Activated CD4-positive, alpha-beta T cell treated with anti-CD3 and anti-CD28 coated beads, Interleukin-2, amount 50 U/mL, for 24 hours (primary cell): ENCODE measurements at places on chromosomes 1 and 21.

GRCh38 chr1:221335161-221336101 is 406.5 kb downstream of the DUSP10 start:
- DNase-seq: no peak

GRCh38 chr1:154176337-154176736 is 15.6 kb downstream of the TPM3 start:
- DNase-seq: no peak

DNA sequence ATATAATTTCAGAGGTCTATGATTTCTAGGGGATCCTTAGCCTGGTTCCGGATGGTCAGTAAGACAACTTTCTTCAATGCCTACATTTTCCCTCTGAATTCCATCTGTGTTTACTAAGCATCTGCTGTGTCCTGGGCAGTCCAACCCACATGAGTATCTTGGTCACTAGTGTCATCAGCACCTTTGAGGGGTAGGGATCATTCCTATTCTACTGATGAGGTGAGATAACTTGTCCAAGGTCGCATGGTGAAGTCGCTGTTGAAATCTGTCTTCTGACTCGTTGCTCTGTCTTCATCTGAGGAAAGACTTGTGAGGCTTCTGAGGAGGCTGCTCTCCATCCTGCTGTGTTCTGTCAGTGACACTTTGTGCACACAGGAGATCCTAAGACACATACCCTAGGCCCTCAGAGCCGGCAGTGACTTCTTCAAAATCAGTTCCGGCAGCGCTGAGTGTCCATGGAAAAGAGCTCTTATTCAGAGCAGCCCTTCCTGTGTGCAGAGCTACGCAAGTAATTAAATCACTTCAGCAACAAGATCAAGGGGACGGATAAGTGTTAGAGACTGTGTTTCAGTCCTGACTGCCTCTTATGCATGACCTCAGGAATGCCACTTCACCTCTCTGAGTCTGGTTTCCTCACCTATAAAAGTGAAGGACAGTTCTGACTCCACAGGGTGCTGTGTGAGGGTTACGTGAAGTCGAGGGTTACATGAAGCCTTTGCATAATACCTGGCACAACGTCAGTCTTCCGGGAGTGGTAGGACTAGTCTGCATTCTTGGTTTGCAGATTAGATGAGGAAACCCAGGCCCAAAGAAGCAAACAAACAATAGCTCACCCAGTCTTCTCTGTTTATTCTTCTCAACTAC is 28.4 kb downstream of the AK2 start:
- no peak for DNase-seq

DNA sequence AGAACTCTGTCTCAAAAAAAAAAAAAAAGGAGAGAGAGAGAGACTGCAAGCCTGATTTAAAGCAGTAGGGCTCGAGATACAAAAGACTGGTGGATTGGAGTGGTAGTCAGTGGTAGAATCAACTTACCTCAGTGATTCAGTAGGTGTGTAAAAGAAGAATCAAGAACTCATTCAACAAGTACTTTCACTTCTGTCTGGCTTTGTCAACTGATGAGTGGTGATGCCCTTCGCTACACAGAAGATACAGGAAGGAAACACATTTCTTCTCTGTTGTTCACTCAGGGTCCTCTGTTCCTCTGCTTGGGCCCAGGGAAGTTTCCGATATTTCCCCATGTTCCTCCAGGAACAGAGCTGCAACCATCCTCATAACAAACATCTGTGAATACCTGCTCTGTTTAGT is 68.6 kb upstream of the COG2 start:
- no peak for DNase-seq

- no peak for DNase-seq
Observed at GRCh38 chr1:82160036-82160435, 359.3 kb downstream of the ADGRL2 start.

DNA sequence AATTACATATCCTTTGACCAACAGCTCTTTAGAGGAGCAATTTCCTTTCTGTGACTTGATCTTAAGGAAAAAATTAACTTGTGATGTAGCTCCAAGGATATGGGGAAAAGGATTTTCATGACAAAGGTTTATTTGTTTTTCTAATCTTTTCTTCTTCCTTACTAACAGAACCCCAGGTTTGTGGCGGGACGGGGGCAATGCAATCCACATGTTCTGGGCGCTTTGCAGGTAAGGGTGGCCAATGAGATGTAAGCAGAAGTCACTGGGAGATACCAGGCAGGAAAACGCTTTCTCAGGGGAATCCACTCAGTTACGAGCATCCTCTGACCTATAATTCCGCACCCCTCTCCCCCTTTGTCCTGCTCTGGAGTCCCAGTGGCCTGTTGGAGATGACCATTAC is 122.0 kb downstream of the MRPS6 start:
- DNase-seq: no peak

GRCh38 chr1:113375878-113376277 is 14.4 kb upstream of the MAGI3 start:
- no peak for DNase-seq

GRCh38 chr1:171850651-171851350 is 9.5 kb downstream of the DNM3 start:
- no peak for DNase-seq

- DNase-seq: no peak
Observed at GRCh38 chr1:17890056-17890814, 135.1 kb downstream of the ACTL8 start.

- no peak for DNase-seq
Observed at GRCh38 chr1:168085401-168085872, 51.3 kb downstream of the GPR161 start.

- peak; percentile 30 for DNase-seq
Observed at GRCh38 chr1:13725714-13726175, 25.8 kb downstream of the PRDM2 start.

DNA sequence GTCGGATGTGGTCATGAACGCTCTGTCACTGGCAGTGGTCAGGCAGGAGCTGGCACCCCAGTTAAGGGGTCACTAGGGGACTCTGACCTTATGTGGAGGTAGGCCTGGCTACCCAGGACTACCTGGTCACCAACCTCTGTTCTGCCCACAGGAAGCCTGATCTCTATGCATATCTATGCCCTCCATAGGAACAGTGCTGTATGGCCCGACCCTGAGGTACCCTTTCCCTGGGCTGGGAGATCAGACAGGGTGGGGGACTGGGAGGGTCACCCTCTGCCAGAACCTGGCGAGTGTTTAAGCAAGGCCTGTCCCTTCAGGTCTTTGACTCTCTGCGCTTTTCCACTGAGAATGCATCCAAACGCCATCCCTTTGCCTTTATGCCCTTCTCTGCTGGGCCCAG is 19.0 kb downstream of the CYP4B1 start:
- DNase-seq: no peak

- DNase-seq: no peak
Observed at GRCh38 chr21:41751611-41752011, 15.2 kb downstream of the RIPK4 start.

DNA sequence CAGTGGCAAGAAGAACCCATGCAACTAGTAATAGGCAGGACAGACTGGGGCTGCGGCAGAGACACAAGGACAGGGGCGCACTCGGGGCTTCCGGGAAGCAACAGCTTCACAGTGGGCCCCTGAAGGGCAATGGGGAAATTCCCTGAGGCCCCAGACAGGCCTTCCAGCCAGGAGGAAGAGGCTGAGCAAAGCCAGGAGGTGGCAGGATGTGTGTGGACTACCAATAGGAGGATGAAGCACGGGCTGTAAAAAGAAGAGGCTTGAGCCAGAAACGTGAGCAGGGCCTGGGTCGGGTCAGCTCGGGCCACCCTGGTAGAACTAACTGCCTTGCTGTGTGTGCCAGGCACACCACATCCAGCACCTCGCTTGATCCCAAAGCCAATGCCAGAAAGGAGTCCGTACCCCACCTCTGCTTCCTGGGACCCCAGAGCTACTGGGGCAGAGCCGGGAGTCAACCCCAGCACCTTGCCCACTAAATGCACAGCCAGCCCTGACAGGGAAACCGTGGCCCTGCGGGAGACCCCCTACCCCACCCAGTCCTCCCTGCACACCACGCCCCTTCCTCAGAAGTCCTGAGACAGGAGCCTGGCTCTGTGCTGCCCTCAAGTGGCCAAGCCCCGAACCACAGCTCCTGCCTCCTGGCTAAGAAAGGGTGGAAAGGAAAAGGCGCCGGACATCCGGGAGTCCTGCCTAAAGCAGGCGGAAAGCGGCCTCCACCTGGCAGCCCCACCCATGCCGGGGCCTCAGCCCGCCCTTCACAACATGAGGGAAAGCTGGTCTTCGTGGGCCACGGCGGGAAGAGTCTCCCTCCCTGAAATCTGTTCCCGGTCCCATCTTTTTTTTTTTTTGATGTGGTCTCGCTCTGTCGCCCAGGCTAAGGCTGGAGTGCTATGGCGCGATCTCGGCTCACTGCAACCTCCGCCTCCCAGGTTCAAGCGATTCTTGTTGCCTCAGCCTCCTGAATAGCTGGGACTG is 33.7 kb downstream of the TTC39A start:
- DNase-seq: peak; percentile 57

GRCh38 chr1:44862829-44863401 is 19.9 kb upstream of the PTCH2 start:
- DNase-seq: no peak

GRCh38 chr1:230248889-230249270 is 177.3 kb downstream of the PGBD5 start:
- DNase-seq: no peak

DNA sequence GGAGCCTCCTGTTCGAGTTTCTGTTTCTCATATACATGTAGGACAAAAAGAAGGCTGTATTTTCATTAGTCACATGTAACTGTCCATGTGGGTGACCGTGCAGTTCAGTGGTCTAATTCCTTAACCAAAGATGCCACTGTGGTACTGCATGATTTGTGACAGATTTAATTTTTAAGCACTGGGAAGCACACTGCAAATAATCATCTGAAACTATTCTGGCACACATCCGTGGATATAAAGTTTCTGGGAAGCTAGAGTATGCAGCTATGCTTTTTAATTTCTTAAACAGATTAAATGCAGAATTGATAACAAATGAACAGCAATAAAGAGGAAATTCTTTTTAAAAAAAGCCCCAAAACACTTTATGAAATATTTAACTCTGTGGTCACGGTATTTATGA is 254.8 kb downstream of the LMO4 start:
- no peak for DNase-seq

DNA sequence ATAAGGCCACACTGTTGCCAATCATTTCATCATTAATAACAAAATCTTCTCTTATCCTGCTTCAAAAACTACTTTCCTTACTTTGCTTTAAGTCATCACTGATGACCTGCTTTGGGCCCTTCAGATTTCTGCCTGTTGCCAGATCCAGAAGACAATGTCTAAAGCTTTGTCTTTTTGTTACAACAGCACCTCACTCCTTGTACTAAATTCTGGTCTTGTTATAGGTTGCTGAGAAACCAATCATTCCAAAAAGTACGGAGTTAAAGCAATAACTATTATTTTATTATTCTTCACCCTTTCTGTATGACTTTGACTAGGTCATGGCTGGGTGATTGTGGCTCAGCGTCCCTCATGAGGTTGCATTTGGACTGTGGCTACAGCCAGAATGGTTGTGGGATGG is 633.5 kb downstream of the PTPRU start:
- DNase-seq: no peak

DNA sequence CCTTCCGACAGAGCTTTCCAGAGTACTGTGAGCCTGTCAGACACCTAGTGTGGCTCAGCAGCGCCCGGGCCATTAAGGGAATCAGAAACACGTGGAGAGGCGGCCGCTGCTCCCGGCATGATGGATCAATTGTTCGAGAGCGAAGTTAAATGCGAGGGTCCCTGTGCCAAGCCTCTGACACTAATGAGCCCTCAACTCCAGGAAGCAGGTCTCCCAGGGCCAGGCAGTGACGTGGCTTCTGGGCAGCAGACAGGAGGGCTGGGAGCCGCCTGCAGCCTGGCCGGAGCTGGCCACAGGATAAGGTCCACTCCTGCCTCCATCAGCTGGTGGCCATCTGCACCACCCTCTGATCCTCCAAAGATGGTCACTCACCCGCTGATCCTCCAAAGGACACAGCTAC is 67.5 kb upstream of the CLDN14 start:
- DNase-seq: no peak

DNA sequence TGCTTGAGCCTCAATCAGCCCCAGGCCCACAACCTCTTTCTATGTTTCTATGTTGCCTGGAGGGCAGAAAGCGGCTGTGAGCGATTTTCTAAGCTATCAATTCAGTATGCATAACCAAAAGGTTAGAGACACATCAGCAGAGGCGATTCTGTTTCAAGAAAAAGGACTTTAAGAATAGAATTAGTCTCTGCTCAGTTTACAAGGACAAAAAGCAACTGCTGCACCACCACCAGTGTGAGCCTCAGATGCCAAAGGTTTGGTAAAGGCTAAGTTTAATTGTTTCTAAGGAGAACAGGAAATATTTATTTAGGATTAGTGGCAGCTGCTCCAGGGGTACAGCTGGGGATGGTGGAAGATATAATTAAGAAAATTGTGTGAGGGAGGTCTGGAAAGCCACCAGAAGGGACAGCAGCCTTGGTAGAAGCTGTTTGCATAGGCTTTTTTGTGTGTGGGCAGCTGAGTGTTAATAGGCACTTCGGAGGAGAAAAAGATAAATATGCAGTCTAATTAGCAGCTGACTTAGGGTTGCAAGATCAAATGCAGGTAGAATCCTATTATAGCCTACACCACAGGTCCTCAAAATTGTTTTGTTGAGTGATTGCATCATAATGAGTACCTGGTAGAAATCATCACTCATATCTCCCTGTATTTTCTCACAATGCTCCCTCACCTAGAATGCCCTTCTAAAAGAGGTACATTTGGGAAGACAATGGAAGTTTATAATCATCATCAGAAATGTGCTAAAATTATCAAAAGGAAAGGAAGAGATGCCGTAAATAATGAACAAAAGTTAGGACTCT is 35.8 kb downstream of the ZC3H11B start:
- DNase-seq: no peak

DNA sequence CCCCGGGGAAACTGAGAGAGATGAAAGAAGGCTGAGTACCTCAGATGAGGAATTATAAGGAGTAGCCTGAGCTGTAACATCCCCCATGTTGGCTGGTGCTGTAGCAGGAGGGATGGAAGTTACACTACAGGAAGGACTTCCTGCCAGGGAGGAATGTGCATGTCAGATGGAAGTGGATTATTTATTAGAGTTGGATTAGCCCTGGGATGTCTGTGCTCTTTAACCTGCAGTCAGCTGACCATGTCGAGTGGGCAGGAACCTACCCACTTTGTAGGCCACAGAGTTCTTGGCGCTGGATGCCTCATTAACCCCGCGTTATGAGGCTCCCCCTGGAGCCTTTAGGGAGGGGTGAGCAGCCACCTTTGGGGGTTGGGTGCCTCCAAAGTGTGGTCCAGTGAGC is 757 bp upstream of the SEMA4A start:
- DNase-seq: no peak

- no peak for DNase-seq
Observed at GRCh38 chr1:229031481-229032341, 239.2 kb upstream of the RAB4A start.
